ENCODE measurements at places on chromosomes 3 and 15.

GRCh38 chr3:195900436-195901355, 7.7 kb downstream of the TNK2 start:
- peak; percentile 21 for DNase-seq

DNA sequence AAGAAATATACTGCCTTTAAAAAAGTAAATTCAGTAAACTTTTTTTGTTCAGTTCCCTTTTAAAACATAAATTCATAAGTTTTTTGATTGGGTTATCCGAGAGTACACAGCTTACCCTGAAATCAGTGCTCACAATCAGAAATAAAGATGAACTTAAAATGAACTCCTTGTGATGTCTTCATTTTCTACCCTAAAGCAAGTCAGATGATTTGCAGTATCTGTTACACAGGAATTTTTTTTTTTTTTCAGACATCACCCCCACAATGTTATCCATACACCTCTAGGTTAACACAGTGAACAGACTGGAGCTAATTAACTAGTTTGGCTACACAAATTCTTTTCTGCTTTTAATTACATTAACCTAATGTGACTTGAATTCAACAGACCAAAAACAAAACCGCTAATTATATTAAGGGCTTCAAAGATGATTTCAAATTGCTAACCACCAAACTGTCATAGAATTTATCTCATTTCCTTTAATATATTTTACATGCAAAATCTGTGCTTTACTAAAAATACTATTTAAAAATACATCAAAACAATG, 1042.0 kb downstream of the ROBO1 start:
- no peak for DNase-seq

GRCh38 chr15:79682851-79683288, 213.9 kb downstream of the MTHFS start:
- no peak for DNase-seq

DNA sequence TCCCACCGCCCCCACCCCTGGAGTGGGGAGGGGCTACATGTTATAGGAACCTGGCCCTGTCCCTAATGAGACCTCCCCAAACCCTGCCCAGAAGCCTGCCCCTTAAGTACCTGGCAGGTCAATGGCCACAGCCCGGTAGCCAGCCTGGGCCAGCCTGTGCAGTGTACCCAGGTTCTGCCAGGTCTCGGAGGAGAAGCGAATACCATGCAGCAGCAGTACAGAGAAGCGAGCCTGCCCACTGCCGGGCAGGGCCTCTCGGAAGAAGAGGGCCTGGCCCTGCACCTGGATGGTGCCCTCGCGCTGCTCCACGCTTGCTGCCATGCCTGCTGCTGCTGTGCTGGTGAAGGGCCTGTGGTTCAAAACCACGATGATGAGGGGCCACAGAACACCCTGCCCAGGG, 2.5 kb downstream of the ABHD14B start:
- DNase-seq: no peak
